GM12891 (cell line): ENCODE measurements at places on chromosomes 6 and 20.

- no peak for DNase-seq
Observed at GRCh38 chr6:101458336-101458735, 64.8 kb downstream of the GRIK2 start.

GRCh38 chr20:19761841-19762240 lies 3.8 kb downstream of the RIN2 start:
- DNase-seq, result no peak

DNA sequence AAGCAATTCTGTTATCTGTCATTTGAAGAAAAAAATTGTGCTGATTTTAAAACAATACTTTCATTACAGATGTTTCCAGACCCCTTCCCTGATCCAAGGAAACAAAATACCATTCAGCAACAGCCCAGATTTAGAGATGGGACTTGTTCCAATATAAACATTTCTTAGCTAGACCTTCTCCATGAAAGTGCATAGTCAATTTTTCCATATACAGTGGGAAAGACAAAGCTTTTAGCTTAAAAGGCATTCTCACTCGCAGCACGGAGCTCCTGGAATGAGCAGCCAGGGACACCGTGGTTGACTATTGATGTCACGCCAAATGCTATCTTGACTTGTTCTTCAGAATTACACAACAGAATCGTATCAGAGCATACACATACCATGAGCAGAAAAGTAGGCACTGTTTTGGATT lies 21.5 kb downstream of the LAMA4 start:
- DNase-seq, result no peak

- no peak for DNase-seq
Observed at GRCh38 chr20:13745784-13746183, 38.9 kb downstream of the ESF1 start.

- no peak for DNase-seq
Observed at GRCh38 chr6:150293019-150293418, 75.8 kb upstream of the IYD start.

GRCh38 chr6:37615564-37616340 lies 81.9 kb downstream of the MDGA1 start:
- DNase-seq, result no peak

- no peak for DNase-seq
Observed at GRCh38 chr20:61300709-61301108, 48.6 kb downstream of the CDH4 start.

GRCh38 chr6:12391472-12391871 lies 101.3 kb downstream of the EDN1 start:
- DNase-seq, result no peak

DNA sequence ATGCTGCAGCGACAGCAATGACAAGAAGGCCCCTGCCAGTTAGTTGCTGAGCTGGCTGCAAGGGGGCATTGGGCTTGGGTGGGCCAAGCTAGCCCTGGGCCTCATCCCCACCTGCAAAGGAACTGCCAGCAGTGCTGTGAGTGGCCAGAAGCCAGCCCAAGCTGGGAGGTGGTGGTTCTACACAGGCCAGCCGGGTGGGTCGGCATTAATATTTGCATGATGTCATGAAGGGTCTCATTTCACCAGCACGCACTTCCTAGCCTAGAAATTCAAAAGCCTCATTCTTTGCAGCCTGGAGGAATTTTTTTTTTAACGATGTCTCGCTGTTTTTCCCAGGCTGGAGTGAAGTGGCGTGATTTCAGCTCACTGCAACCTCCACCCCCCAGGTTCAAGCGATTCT lies 62.0 kb downstream of the IYD start:
- no peak for DNase-seq

- DNase-seq, result no peak
Observed at GRCh38 chr20:43717616-43717995, 9.2 kb downstream of the GTSF1L start.

- no peak for DNase-seq
Observed at GRCh38 chr20:61951695-61952533, 113.8 kb downstream of the TAF4 start.

DNA sequence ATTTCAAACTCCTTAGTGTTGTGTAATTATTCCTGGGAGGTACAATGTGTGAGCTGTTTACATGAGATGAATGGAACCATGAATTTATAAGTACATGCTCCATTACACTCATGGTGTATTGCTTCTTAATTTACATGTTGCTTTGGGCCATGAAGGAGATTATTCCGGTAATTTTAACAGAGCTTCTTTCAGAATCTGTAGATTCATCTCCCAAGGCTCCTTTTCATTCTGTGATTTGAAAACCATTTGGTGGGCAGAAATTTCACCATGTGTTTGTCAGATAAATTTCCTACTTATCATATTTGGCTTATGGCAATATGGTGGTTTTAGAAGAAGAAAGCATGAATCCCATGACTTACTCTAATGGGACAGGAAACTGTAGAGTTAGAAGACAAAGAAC lies 421.6 kb upstream of the EYS start:
- no peak for DNase-seq

DNA sequence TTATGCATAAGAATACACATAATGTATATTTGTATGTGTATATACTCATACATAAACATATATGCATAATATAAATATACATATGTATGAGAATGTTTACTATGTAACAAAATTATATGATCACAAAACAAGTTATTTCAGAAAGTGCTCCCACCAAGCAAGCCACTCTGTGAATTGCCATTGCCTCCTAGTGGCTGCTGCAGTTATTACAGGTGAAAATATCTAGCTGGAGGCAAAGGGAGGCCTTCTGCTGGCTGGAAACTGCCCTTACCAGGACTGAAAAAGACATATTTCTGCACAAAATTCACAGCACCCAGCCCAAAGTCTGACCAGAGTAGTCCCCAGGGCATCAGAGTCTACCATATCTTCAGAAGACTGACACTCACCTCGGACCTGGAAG lies 14.4 kb upstream of the ADAM33 start:
- no peak for DNase-seq

- no peak for DNase-seq
Observed at GRCh38 chr6:170110201-170111140, 180.4 kb downstream of the DLL1 start.

DNA sequence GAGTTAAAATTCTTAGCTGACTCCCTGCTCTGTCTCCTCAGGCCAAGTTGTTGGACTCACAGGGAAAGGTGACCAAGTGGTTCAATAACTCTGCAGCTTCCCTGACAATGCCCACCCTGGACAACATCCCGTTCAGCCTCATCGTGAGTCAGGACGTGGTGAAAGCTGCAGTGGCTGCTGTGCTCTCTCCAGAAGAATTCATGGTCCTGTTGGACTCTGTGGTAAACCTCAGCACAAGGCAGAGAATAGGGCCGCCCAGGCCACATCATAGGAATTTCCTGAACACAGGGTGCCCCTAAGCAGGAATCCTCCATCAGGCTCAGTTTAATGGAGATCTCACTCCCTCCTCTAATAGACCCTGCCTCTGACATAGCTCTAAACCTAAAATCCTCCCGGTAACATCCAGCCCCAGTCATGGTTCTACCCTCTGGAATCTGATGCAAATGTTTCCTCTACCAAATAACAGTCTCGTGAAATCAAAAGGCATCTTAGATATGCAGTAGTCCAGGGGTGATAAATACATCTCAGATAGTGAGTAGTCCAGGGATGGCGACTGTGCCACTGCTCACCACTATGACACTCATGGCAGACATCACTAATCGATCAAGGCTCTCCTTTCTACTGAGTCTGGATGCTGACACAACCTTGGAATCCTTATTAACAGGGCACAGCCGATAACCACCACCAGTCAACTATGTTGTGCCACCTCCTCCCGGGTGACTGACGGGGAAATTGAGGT lies 18.3 kb downstream of the BPIFB1 start:
- DNase-seq, result no peak
